ENCODE measurements at places on chromosomes 12 and 14.
A peak's percentile ranks its signal among the peaks of the same experiment; 100 is the strongest.

DNA sequence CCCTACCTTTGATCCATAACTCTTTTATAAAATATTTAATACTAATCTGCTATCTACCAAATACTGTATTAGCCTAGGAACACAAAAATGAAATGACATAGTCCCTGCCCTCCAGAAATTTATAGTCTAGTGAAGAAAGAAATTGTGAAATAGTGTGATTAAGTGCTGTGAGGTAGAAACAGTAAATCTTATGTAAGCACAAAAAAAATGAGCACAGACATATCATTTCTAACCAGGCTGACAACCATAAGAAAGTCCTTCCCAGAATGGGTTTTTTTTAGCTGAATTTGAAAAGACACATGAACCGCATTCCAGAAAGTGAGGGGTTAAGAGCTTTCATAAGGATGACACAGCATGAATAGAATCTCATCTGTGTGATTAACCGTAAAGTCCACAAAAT lies 145.9 kb downstream of the SOX5 start:
- DNase-seq = no peak

DNA sequence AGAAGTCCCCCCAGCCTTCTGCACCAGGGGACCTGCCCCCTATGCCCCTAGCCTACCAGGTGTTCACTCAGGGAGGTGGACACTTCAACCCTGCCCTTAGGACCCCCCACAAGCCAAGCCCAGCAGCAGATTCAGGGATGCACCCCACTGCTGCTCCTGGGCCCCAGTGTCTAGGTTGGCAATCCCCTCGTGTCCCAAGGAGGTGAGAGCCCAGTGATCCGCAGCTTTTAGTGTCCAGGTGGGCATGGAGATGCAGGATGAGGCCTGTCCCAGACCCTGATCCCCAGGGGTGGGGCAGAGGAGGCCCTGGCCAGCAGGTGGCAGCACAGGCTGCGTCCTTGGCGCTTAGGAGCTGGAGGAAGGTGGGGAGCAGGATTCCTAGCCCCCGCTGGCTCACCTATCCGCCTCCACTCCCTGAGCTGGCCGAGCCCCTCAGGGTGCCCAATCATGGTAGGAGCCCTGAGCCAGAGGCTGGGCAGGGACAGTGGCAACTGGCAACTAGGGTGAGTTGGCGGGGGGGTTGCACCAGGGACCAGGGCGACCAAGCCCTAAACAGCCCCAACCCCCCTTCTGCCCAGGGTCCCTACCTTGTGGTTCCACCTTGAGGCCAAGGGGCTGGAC lies 4.1 kb downstream of the CKB start:
- DNase-seq = peak; percentile 64

DNA sequence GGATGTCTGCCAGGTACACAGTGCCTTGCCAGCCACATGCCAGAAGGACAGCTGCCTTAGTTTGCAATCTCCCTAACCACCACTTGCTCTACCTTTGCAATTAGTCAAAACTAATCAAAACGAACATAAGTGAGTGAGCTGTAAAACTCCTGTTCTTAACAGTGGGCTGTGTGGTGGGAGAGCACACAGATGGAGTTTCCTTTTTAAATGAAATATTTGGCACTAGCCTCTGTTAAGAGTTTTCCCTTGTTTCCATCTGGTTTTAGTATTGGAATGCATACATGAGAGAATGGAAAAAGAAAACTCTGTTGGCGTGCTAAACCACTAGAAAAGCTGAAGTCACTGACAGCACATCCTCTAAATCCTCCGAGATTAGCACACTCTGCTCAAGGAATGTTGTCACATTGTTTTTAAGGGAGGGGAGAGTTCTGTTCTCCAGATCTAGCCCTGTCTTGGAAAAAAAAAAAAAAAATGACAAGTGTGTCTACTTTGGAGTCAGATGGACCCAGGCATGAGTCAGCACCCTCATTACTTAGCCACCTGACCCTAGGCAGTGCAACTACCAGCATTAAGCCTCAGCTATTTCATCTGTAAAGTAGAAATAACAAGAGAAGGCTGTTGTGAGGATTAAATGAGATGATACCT lies 83.9 kb downstream of the STXBP6 start:
- DNase-seq = peak; percentile 59

DNA sequence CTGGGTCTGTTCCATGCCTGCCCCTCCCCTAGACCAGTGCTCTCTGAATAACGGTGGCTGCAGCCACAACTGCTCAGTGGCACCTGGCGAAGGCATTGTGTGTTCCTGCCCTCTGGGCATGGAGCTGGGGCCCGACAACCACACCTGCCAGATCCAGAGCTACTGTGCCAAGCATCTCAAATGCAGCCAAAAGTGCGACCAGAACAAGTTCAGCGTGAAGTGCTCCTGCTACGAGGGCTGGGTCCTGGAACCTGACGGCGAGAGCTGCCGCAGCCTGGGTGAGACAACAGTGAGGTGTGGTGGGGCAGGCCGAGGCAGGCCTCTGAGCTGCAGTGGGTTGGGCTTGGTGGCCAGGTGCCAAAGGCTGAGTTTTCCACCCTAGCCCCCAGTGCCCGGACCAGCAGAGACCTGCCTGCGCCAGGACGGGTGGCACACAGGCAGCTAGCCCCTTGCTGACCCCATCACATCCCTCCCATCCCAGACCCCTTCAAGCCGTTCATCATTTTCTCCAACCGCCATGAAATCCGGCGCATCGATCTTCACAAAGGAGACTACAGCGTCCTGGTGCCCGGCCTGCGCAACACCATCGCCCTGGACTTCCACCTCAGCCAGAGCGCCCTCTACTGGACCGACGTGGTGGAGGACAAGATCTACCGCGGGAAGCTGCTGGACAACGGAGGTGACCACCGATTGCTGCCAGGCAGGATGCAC lies 28.2 kb upstream of the LRP1-AS start:
- DNase-seq = peak; percentile 78

DNA sequence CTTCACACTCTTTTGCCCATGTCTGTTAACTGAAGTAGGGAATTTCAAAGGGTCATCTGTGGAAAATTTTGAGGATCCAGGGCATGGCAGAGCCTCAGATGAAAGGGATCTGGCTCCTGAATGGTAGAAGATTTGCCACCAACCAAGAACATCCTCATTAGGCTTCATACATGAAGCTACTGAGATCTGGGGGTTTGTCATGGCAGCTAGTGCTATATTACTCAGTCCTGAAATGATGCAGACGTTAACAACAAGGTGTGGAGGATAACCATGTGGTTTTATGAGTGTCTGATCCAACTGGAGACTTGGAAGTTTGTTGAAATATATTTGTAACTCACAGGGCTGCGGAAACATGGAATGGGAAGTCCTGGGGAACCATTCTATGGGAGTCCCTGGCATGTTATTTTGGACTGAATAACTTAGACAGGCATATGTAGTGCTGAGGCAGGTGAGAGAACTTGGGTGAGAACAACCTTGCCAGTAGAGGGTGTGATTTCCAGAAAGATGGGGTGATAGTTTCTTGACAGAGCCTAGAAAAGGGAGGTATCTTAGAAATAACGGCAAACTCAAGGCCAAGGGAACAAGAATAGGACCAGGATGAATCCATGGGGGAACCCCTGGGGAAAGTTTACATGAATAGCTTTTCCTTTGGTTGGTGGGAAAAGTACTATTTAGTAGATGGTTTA lies 42.0 kb upstream of the C12orf75 start:
- no peak for DNase-seq

GRCh38 chr12:49335118-49335954 lies 1.7 kb downstream of the C1QL4 start:
- no peak for DNase-seq

GRCh38 chr12:123490089-123490488 lies 32.1 kb downstream of the SNRNP35 start:
- no peak for DNase-seq

DNA sequence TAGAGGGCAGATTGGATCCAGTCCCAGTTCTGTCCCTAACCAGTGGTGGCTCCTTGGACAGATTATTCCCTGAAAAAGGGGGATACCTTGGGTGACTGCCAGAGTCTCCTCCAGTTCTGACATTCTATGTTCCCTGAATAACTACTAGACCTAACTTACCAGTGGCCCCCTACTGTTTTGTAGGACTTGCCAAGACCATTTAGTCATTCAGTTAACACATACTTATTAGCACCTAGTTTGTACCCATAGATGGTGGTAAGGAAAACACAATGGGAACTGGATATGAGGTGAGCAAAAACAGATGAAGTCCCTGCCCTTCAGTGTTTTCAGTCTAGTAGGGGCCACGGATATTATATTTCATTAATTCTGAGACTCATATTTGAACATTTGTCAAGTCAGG lies 3.5 kb downstream of the PRPF40B start:
- DNase-seq = no peak

DNA sequence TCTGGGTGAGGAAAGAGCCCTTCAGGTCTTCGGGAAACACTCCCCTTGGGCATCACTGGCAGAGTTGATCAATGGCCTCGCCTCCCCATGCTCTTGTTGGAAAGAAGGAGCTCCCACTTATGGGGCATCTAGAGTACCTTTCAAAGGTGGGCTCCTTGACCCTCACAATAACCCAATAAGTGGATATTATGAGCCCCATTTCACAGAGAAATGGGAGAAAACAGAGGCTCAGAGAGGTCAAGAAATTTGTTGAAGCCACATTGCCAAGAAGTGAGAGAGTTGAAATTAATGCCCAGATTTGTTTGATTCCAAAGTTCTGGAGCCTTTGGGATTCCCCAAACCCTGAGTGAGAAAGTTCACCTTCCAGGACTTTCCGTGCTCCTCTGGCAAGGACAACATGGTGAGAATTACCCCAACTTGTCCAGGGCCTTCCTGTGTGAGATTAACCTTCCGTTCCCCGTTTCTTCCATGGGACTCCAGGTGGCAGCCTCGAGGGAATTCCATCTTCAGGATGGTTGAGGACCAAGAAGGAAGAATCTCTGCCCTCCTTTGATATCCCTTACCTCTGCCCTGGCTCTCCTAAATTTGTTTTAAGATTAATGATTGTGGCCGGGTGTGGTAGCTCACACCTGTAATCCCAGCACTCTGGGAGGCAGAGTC lies 7.5 kb upstream of the CHD4 start:
- no peak for DNase-seq

DNA sequence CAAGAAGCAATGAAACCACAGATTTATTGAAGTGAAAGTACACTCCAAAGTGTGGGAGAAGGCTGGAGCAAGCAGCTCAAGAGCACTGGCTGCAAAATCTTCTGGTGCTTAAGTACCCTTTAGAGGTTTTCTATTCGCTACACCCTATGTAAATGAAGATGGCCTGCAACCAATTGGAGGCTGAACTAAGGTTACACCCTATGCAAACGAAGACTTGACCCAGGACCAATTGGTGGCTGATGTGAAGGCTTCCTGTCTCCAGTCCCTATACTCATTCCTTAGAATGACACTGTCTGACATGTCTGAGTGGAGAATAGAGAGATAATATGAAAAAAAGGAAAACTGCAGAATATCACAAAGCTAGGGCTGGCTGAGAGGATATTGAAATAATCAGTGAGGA lies 57.2 kb downstream of the ALG10B start:
- no peak for DNase-seq

DNA sequence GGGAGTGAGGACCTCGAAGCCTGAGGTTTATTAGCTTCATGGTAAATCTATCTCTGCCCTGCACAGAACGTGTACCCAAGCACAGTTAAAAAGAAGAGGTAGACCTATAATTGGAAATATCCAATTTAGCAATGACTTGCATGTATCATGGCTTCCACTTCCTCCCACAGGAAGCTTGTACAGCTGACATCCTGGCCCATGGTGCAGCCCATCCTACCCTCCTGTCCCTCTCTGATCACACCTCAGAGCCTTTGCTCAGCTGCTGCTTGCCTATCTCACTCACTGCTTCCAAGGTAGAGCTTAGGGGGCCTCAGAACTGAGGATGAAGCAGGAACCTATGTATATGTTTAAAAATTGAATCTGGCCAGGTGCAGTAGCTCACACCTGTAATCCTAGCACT lies 4.3 kb upstream of the BCDIN3D start:
- no peak for DNase-seq

DNA sequence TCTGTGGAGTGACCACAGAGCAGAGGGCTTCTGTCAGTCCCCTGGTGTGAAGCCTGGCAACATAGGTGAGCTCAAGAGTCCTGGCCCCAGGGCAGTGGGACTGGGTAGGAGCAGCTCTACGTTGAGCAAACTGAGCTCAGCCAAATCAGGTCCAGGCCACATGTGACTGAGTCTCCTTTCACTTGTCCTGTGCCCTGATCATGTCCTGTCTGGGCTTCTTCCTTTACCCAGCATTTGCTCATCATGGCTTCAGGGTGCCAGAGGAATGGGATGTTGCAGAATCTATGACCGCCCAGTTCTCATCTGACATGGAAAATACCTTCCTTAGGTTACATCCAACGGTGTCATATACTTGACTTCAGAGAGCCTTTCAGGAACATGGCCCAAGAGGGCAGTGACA lies 66.4 kb upstream of the GPATCH2L start:
- DNase-seq = no peak

- DNase-seq = no peak
These were observed 8.2 kb downstream of the BDKRB1 start for GRCh38 chr14:96264200-96264553.

GRCh38 chr12:32811686-32812392 lies 56.1 kb upstream of the YARS2 start:
- peak; percentile 51 for DNase-seq

- DNase-seq = no peak
These were observed 20.3 kb upstream of the DRAM1 start for GRCh38 chr12:101857043-101857558.

- no peak for DNase-seq
These were observed 42.6 kb downstream of the DLK1 start for GRCh38 chr14:100769035-100769939.

DNA sequence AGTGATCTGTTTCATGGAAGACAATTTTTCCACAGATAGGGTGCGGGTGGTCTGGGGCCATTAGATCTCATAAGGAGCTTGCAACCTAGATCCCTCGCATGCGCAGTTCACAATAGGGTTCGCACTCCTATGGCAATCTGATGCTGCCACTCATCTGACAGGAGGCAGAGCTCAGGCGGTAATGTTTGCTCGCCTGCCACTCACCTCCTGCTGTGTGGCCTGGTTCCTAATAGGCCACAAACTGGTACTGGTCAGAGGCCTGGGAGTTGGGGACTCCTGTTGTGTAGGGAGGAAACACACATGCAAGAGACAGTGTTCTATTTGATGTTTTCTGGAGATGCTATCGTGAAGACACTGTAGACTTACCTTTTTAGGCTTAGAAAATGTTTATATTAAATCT lies 77.0 kb upstream of the FGD4 start:
- DNase-seq = no peak

GRCh38 chr12:123877968-123878367 lies 94.7 kb downstream of the CCDC92 start:
- no peak for DNase-seq

DNA sequence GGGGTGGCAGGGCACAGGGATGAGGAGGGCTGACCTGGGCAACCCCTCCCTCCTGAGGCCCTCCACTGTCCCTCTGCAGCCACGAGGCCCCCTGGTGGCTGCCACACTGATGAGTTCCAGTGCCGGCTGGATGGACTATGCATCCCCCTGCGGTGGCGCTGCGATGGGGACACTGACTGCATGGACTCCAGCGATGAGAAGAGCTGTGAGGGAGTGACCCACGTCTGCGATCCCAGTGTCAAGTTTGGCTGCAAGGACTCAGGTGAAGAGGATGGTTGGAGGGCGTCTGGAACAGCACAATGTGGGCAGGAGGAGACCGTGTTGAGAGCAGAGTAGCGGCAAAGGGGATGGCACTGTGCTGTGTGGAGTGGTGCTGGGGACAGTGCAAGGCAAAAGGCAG lies 25.7 kb upstream of the LRP1-AS start:
- no peak for DNase-seq

- DNase-seq = peak; percentile 50
These were observed 1.0 kb upstream of the CLIP1 start for GRCh38 chr12:122423258-122424165.

All from SJSA1 (cell line).